ENCODE measurements at places on chromosomes 12 and 14.

DNA sequence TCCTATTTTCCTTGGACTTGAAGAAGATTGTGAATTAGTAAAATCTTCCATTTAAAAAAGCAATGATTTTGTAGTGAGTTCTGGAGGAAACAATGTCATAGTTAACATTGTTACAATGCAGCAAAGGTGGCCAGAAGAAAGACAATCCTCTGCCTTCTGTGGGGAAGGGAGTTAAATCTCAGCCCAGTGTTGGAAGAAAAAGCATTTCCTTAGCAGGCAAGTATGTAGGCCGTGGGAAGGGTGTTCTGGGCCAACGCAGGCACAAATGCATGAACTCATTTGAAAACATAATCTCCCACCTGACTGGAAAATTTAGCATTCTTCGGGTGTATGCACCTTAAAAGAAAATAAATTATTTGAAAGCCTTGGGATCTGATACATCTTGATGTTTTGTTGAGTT lies 258.6 kb downstream of the ADAMTS20 start:
- no peak for DNase-seq

DNA sequence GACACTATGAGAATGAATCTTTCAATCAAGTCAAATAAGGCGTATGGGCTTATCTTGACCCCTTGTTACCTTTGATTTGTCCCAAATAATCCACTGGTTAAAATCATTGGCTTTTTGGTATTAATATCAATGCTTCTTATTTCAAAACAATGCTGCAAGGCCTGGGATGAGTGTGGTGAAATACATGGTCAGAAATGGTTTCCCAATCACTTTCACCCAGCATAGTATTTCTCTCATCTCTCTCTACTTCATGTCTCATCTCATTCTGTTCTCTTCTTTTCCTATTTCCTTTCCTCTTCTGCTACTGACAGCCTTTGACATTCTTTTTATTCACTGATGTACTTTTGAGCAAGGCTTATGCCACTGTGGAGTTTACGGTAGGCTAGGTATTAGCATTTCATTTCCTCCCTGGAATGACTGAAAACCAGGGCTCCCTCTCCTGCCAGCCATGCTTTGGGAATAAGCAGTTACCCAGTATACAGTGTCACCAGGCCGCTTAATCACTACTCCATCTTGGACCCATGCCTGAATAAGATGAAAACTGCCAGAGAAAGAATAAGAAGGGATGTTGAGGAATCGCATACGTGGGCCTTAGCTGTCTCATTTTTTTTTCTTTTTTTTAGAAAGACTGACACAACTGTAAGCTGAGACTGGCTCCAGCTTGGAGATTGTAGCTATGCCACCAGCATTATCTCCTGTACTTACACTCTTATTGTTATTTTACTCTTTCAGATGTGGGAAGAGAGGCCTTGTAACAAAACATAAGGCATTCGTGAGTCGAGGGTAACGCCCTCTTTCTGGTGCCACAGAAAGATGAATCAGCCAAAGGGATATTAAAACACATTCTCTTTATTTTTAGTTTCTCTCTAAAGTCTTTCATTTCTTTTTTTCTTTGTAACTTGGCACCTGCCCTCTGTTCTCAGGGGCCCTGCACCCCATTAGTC lies 53.5 kb downstream of the IGF1 start:
- DNase-seq: no peak

DNA sequence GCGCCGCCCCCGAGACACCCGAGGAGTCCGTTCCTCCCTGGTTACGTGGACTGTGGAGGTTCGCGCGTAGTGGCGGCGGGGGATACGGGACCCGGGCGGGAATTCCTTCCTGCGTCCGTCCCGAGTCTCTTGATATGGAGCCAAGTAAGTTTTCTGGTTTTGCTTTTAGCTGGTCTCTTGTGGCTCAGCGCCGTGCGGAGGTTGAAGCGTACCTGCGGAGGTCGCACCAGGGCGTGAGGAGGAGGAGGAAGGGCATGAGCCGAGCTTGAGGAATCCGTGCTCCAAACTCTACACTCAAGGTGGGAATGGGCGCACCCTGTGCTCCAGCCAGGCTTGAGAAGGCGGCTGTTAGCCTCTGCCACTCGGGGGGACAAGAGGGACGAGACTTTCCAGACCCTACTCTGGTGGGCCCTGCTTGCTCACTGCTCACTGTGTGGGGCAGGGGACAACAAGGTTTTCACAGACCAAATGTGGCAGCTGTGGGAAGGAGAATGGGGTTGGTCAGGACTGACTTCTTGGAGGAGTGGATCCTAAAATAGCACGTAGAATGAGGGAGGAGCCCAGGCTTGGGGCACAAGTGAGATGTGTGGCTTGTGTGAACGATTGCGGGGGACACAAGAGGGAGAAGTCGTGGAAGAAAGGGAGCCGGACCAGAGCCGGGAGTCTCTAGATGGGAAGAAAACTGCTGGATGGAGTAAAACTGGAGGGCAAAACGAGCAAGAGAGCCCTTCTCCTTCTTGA lies 577 bp downstream of the ATG101 start:
- DNase-seq: no peak

DNA sequence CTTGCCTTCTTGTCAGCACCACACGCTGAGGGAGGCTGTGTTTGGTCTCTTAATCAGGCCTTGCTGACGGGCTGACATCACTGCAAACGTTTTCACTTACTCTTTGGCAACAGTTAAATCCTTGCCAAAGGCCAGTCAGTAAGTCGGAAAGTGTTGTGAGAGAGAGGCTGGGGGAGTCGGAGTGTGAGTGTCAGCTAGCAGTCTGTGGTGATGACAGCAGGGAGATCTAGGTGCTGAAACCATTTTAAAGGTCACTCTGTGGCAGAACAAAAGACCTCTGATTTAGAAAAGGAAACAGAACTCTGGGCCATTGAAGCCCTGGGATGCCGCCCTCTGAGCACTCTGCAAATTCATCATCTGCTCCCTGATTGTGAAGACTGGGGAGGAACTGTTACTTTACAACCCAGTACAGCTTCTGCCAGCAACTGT lies 143.5 kb downstream of the PAX9 start:
- DNase-seq: no peak

DNA sequence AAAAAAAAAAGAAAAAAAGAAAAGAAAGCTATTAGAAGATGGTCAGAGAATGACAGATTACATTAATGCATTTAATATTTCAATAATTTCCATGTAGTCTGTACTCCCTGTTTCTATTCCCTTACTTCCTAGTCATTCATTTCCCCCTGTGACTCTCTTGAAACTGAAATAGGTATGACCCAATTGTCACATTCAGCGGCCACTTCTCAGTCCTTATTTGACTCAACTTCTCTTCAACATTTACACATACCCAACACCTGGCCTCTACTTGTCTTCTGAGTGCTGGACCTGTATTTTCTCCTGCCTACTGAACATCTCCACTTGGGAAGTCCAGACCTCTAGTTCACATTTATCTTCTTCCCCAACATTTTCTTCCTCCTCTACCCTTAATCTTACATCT lies 7.2 kb downstream of the EEA1 start:
- no peak for DNase-seq

Measured in HT1080 (cell line).